ENCODE measurements at places on chromosomes 12 and 14.

DNA sequence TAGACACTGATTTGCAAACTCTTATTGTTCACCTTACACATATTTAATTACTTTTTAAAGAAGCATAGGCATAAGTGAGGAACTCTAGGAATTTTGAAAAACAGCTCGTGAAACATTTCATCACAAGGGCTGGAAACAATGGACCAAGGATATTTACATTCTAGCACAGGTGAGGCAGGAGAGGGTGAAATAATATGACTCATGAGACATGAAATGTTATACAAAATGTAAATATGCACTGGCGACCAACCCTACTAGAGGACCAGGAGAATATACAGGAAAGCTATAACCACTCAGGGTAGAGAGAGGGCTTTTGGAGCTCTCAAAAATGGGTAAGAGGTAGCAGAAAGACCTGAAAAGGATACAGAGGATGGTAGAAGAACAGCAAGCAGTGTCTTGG lies 115.3 kb downstream of the PTGER2 start:
- DNase-seq: no peak

GRCh38 chr14:90506748-90507147 lies 109.9 kb downstream of the CALM1 start:
- no peak for DNase-seq

DNA sequence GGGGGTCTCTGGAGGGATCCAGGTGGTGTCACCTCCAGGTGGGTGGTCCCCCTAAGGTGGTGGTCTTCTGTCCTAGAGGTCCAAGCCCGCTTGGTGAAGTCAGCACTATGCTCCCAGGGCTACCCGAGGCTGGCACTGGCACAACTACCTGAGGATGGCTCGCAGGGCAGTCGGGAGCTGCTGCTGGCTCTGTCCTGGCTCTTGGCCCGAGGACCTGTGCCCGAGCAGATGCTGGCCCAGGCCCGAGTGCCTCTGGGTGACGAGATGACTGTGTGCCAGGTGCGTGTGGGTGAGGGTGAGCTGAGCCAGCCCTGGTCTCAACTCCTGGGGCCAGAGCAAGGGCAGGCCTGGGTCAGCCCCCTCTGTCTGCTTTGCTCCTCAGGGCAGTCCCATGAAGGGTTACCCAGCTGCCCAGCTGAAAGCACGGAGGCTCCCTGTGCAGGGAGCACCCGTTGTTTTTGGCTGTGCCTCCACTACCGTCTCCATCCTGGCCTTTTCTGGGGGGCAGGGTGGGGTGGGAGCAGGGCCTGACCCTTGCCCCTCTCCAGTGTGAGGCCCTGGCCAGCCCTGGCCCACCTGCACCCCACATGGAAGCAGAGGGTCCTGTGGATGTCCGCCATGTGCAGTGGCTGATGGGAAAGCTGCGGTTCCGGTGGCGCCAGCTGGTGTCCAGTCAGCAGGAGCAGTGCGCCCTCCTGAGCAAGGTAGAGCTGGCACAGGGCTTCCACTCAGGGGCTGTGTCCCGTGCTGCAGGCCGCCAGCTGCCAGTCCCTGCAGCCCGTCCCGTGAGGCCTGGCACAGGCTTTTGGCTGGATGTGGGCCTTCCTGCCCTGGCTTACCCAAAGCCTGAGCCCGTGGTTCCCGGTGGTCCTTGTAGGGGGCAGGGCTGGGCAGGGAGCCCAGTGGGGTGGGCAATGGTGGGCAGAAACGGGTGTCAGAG lies 1.3 kb downstream of the TEDC1 start:
- no peak for DNase-seq

DNA sequence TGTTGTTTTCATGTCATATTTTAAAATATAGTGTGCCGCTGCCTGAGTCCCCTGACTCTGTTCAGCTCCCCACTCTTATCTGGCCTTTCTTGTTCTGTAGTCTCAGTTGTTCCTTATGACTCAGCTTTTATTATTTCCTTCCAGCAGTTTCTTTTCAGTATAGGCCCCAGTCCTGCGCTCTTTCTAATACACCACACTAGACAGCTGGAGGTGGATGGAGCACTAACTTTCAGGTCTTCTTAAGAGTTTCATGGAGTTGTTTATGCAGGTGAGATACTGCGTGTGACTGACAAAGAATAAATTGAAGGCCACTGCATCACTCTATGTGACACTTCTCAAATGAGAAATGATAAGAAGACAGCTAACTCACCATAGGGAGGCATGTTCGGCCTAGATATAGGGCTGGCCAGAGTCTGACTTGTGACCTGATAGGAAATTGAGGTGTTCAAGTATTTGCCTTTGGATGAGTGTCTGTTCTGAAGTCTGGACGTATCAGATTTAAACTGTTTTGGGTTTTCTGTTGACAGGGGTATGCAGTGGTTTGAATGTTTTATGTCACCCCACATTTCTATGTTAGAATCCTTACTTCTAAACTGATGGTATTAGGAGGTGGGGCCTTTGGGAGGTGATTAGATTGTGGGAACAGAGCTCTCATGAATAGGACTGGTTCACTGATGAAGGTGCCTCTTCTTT lies 60.8 kb upstream of the CLMN start:
- DNase-seq: no peak

DNA sequence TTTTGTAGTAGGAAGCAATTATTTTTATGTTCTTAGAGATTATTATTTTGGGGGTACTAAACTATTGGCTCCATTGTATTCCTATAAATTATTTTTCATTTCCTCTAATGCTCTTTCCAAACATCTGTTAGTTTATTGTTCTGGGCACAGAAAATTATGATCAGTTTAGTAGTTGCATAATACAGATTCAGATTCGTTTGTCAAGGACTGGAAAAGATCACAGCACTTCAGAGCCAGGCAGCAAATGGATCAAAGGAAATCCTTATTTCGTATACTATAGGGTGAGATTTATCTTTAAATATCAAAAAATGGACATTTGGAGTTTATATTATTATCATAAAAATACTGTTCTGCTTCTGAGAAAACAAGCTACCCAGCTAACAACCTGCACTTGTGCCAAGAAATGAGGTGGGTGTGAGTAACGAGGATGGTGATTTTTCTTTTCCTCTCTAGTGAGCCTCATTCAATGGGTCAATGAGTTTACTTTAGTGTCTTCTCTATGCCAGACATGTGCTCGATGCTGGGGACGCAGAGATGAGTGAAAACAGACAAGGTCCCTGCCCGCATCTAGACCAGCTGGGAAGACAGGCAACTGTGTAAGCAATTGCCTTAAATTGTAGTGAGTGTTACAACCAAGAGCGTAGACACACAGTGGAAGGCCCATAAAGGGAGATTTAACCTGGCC lies 208.6 kb upstream of the PLXNC1 start:
- no peak for DNase-seq

DNA sequence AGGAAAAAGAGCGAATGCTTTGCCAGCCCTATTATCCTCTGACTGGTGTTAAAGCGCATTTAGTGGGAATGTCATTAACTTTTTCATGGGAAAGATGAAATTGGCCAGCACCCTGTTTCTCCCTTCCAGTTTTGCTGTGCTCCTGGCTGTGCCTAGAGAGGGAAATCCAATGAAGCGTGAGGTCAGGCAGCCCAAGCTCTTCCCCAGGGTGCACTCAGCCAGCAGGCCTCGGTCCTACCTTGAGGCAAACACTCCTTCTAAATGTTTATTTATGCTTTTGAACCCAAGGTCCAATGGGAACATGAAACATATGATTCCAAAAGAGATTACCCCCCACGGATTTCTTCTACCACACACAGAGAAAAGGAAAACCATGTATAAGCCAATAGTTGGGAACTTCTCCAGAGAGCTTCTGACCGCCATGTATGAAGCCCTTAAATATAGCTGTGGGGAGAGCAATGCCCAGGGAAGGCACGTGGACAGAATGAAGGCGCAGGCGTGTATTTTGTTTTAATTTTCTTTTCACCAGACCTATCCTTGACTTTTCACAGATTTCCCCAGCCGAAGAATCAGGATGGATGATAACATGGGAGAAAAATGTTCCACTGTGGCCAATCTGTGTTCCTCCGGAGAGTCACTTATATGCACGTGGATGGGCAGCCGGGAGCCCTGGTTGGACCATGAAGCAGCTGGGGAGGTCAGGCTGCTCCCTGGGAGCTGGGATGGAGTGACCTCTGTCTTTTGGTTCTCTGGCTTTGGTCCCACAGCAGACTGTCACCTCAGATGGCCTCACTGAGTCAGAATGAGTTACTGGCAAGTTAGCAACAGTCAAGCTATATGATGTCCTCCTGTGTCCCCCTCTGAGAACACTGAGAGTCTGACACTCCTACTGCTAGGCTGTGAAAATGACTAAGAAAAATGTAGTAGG lies 37.3 kb downstream of the GPR135 start:
- no peak for DNase-seq

- no peak for DNase-seq
Measured at GRCh38 chr12:108379823-108380222, 40.7 kb upstream of the CMKLR1 start.

- no peak for DNase-seq
Measured at GRCh38 chr12:43338848-43339526, 213.0 kb downstream of the ADAMTS20 start.

DNA sequence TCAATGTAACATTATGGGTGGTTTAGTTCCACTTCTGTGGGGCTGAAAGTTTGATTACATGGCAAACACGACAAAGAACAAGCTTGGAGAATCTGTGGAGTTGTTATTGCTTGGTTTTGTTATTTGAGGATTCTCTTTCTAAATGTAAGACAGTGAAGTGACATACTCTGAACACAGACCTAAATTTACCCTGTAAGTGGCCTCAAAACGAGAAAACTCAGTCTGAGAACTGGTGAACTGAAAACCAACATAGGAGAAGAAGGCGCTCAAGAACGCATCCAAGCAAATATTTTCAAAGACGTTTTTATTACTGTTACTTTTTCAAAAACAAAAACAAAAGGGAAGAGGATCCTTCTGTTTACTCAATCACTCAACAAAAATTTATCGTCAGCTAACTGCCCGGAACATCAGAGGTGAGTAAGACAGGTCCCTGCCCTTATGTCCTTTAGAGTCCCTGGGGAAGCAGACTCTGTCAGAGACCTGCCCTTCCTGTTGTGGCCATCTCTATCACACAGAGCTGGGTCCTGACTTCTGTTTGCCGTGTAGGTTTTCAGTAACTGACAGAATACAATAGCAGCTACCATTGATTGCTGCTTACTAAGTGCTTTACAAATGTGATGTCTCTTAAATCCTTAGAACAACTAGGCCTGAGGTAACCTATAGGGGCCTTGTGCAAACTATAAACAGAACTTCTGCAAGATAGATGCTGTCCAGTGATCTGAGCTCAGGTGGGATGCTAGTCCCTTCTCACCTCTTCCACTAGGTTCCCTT lies 79.3 kb upstream of the C12orf71 start:
- DNase-seq: peak; percentile 4

GRCh38 chr14:52879958-52880357 lies 70.9 kb downstream of the FERMT2 start:
- no peak for DNase-seq
